ENCODE measurements at places on chromosomes 7 and 10. TPM values are rescaled to one million over a fixed set of nuclear protein-coding genes. Genes with fewer than 3 reads are reported as not detected.

DNA sequence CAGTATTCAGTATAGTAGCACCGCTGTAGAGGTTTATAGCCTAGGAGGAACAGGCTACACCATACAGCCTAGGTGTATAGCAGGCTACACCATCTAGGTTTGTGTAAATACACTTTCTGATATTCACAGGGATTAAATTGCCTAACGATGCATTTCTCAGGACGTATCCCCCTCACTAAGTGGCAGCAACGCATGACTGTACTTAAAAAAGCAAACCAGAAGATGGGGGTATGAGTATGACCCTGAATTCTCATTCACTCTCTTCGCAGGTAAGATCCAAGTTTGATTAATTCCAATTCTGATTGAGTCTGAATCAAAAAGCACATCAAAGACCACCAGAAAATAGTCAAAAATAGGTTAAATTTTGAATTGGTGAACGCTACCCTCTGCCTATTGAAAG lies 972 bp downstream of the ORC5 start:
- DNase-seq: no peak

GRCh38 chr10:28118985-28119628 lies 120.2 kb upstream of the ODAD2 start:
- peak; percentile 13 for DNase-seq

GPR15LG gene
- total RNA-seq: not detected

SLK gene
- 99.9 TPM for total RNA-seq

DNA sequence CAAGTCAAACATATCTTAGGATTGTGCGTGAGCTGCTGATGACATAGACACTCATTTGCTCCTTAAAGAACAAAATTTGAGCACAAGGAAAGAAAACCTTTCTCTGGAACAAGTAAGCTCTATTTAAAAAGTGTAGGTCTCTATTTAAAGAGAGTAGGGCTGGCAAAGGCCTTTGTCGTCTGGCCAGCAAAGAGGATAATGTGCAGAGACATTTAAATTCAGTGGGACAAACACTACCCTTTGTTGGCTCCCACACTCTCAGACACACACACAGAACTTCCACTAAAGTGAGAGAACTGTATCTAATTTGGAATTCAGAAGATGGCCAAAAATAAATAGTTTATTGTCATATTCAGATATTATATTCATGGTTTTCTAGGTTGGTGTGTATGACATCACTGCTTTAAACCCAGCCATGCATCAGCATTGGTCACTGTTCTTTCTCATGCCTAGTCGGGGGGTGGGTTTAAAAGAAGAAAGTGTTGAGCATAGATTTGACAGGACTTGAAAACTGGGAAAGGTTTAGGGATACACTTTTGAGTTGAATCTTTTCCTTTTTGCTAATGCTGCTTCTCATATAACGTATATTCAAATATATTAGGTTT lies 49.5 kb upstream of the HDAC9 start:
- DNase-seq: no peak

- peak; percentile 59 for DNase-seq
Observed at GRCh38 chr10:34854147-34854601, 39.1 kb upstream of the PARD3 start.

- DNase-seq: no peak
Observed at GRCh38 chr7:13651167-13651566, 338.3 kb downstream of the ETV1 start.

- no peak for DNase-seq
Observed at GRCh38 chr7:48274662-48275061, 103.4 kb downstream of the ABCA13 start.

SFMBT2 gene
- 2.2 TPM for total RNA-seq

FAM241B gene
- total RNA-seq: not detected

- DNase-seq: no peak
Observed at GRCh38 chr10:19628767-19629560, 187.3 kb upstream of the PLXDC2 start.
